ENCODE measurements at places on chromosomes 3 and 15.

DNA sequence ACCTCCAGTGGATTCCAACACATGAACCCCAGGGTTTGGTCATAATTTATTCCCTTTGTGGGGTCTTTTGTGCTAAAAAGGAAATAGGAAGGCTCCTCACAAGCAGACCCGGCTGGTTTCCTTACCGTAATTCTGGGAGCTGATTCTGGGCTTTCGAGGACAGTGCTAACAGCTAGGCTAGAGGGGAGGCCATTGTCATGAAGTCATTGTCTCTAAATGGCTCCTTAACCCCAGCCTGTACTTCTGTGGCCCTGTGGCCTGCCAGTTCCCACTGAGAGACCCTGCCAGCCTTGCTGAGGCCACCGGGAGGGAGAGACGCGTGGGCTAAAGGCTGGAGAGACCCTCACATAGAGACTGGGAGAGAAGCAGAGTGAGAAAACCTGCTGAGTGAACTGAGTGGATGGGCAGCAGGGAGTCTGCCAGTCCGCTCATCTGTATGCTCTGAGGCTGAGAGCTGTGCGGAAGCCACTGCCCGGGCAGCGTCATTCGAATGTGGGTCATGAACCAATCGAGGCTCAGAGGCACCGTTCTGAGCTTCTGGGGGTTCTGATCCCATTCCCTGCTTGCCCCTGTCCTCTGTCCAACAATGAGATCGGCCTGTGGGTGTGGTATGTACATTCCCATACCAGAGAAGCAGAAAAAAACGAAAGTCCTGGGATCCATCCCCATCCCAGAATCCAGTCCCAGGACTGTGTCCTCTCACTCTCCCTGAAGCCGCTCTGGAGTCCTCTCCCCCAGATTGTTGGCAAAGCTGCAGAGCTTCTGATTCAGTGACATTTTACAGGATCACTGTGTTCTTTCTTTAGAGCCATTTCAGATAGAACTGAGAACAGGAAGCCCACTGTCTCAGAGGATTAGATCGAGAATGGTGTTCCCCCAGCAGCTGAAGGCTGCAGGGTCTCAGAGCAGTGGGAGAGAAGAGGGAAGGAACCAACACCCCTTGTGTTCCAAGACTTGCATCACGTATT, 21.3 kb upstream of the DGKG start:
- DNase-seq: no peak

DNA sequence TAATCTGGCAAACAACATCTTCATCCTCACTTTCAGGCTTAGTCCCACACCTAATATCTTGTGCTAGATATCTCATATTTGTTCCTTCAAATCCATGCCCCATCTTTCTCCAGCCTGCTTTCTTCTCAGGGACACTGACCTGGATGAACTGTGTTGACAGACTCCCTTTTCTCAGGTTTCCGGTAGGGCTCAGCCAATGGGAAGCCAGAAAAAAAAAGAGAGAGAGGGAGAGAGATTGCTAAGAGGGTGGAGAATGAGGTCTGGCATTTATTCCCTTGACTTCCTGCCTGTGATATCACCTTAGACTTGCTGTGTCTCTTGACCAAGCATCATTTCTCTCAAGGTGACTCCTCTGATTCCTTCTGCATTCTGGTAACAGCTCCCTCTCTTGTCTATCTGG, 145.6 kb upstream of the ABI3BP start:
- no peak for DNase-seq

DNA sequence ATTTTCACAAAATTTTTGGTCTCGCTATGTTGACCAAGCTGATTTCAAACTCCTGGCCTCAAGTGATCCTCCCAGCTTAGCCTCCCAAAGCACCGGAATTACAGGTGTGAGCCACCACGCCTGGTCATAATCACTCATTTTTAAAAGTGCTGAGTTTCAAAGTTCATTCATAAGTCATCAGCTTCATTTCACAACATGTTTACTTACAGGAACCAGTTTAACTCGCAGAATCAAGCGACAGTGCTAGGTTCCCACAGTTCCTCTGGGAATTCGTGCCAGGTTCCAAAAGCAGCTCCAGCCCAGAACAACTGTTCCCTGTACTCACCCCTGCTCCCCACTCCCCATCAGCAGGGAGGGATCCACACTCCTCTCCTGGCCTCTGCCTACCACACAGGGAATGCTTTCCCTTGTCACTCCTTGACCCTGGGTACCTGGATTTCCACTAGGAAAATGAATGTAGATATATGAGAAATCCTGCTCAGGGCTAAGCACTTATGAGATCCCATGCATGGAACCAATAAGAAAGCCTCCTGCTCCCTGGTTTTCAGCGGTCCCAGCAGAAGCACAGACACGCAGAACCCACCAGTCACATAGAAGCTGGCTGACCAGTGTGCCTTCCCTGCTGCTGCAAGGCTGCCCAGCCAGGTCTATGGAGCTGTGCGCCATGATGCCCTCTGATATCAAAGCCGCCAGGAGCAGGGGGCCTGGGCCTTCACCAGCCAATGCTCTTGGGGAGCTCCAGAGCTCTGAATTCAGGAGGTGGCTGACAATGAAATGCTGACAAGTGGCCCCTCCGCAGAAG, 72.3 kb downstream of the ITGB5 start:
- no peak for DNase-seq

DNA sequence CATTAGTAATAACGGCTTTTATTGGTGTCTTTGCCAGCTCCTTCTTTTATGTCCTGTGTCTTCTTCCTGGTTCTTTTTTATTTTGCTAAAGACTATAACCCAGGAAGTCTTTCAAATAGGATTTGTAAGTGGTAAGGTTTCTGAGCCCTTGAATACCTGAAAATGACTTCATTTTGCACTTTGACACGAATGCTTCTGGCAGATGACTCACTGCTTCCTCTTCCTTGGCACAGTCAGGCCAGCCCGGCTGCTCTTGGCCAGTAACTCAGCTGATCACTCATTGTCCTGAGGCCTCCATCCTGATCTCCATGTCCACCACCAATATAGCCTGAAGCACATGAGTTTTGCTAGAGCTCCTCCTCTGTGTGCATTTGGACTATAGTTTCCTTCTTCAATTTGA, 48.7 kb upstream of the NR2E3 start:
- no peak for DNase-seq

DNA sequence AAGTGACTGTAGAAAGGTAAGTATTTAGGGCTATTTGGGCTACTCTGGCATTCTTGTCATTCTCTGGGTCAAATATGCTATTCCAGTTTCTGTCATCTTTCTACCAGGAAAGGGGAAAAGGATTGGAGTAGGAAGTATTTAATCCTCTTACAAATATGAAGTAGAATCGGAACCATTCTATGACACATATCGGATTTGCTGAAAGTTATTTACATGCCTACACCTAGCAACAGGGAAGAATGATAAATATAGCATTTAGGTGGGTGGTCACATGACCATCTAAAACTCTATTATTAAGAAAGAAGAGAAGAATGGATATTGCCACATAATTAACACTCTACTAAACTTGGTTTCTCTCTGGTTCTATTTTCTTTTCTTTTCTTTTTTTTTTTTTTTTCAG, 1353.1 kb downstream of the ZPLD1 start:
- no peak for DNase-seq

DNA sequence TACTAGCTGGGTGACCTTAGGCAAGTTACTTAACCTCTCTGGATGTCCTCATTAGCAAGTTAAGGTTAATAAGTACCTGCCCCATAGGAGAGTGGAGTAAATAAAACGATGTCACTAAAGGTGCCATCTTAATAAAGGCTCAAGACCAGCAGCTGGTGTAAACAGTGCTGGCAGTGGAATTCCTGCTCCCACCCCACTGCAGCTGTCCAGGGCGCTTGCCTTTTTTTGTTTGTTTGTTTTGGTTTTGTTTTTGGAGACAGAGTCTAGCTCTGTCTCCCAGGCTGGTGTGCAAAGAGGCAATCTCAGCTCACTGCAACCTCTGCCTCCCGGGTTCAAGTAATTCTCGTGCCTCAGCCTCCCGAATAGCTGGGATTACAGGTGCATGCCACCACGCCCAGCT, 28.9 kb downstream of the IDH3A start:
- no peak for DNase-seq

DNA sequence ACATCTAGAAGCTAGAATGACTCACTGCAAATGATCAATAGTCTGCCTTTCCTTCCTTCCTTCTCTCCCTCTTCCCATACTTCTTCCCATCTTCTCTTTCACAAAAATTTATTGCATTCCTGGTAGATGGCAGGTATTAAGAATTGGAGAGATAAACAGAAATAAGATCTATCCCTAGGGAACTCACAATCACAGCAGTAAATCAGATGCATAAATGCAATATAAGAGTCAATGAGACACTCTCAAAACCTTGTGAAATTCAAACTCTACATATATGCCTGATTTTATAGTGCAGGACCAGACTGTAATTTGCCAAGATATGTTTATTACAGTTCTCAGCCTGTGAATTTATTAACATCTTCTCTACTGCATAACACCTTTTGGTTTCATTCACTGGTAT, 78.3 kb upstream of the ARL6 start:
- DNase-seq: no peak

Data from CD4-positive, alpha-beta T cell treated with Interleukin-17A for 1 hour (primary cell).